ENCODE measurements at places on chromosomes 5 and 9.

DNA sequence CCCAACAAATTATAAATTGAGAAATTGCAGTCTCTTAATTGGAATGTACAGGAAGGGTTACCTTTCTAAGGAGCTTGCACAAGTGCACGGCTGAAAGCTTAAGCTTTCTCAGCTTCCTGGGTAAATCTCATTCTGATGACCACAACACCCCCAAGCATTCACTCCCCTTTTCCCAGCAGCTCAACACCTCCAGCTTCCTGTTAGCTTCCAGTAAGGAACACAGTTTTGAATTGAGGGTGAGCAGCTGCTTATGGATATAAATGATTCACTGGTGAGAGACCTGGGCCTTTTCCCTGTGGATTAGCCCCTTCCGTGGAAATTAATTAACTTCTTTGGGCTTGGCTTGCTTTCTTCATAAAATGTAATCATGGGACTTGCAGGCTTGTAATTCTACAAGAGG is 101.2 kb downstream of the SLC28A3 start:
- DNase-seq: no peak

GRCh38 chr5:155089643-155090042 is 76.1 kb downstream of the KIF4B start:
- no peak for DNase-seq

- DNase-seq: no peak
These were observed 29.3 kb upstream of the OBP2B start for GRCh38 chr9:133238272-133238850.

- DNase-seq: no peak
These were observed 21.5 kb downstream of the CD74 start for GRCh38 chr5:150391064-150391834.

DNA sequence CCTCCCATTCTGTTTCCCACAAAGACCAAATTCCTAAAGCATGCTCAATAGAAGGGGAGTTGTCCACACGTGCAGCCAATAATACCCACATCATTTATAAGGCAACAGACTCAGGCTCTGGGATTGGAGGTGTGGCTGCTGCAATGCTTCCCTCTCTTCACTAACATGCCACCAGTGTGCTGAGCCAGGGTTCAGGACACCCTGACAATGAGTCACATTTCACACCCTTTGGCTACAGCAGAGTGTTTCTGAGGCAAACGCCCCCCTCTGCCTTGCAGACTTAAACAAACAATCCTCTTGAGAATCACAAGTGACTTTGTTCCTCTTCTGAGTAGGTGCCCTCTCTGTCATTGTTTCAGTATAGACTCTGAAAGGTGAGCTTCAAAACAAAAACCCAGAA is 189.3 kb upstream of the TLE4 start:
- no peak for DNase-seq

- DNase-seq: no peak
These were observed 15.9 kb downstream of the LRRC70 start for GRCh38 chr5:62594364-62594984.

DNA sequence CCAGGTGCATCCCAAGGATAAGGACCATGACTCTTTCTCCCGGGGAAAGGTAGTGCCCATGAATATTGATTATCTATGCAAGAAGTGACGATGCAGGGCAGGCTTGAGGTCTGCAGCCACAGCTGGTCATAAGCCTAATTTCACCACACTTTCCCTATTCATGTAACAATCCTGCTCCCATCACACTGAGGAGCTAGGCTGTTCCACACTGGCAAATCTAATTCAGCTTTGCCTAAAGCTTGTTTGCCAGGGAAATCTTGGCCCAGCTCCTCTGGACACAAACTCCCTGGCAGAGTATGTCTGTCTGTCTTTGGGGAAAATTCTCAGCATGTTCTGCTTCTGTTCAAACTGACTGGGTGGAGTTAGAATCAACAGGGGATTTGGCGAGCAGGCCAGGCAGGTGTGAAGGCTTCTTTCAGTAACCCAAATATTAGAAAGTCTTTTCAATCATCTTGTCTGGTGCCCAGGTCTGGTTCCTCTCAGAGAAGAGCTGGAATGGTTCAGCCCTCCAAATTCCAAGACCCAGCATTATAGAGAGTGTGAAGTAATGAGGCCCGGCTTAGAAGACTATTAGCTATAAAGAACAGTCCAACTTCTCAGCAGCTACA is 88.5 kb upstream of the SPDL1 start:
- no peak for DNase-seq

DNA sequence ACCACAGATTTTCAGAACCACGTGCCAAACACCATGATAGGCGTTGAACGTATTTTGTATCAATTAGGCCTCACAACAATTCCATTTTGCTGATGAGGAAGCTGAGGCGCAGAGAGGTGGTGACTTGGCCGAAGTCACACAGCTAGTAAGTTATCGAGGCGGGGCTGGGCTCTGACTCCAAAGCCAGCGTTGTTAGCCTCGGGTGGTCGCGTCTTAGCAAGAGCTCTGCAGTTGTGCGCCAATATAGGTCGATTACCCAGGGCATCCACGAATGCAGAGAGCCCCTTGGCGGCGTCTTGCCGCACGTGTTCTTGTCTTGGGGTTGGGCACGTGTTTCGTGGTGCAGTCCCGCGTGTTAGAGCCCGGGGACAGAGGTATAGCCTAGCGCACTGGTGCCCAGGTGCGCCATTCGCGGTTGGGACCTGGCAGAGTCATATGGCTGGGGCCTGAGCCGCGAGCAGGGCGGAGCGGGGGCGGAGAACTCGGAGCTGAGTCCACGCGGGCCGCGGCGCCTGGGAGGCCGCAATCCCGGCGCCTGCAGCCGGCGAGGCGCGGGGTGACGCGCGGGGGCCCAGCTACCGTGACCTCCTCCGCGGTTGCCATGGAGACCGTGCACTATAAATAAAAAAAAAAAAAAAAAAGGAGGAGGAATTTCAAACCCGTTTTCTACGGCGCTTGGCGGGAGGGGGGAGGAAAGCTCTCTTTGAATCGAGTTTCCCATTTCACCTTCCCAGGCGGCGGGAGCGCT is 62.3 kb downstream of the CXXC5 start:
- no peak for DNase-seq

DNA sequence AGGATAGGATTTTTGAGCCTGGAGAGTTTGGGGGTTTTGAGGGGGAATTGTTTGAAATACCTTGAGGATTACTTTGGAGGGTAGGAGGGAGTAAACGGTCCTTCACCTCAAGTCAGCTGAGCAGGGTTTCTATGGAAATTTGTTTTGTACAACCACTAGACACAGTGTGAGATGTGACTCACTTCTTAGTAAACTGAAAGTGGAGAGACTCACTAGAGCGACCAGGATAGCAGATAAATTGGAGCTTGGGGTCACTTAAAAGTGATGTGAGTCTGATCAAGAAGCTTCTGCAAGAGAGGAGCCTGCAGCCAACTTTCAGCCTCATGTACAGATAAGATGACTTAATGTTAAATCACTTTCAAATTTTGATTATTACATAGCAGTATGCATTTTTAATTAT is 1945.9 kb upstream of the NUDT12 start:
- DNase-seq: no peak

GRCh38 chr9:36802201-36802920 is 229.7 kb downstream of the MELK start:
- no peak for DNase-seq

- no peak for DNase-seq
These were observed 252.7 kb upstream of the GRIA1 start for GRCh38 chr5:153237671-153238332.

DNA sequence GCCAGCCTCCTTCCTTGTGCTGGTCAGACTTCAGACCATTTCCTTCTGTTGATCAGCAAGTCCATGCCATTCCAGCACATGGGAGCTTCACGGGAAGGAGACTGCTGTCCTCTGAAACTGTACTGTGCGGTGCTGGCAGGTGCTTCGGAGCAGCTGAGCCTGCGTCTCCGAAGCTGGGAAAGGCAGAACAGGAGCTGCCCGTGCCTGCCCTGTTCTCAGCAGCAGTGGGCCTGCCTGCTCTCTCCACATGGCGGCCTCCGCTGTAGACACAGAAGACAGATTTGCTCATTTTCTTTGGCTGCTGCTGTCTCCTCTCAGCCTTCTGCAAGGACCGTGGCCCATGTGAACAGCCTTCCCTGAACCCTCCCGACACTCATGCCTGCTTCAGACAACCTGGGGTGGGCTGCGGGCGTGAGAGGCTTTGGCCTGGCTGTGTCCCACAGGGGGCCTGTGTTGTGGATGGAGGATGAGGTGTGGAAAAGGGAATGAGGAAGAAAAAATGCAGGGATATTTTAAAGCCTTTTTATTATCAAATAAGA is 43.1 kb downstream of the HABP4 start:
- no peak for DNase-seq

DNA sequence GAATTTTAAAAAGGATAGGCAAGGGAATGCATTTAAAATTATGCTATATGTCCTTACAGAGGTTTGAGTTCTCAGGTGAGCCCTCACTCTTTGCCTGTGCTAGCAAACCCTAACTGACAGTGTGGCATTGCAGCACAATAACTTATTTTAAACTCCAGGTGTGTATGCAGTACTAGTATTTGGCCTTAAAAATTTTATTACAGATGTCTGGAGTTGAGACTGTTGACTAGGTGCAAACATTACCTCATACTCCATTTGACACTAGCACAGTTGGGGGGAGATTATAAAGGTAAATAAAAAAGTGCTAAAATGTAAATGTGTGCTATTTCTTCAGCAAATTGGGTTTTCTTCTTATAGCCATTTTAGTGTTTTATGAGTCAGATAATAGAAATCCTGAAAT is 407.7 kb downstream of the SH3GL2 start:
- no peak for DNase-seq

DNA sequence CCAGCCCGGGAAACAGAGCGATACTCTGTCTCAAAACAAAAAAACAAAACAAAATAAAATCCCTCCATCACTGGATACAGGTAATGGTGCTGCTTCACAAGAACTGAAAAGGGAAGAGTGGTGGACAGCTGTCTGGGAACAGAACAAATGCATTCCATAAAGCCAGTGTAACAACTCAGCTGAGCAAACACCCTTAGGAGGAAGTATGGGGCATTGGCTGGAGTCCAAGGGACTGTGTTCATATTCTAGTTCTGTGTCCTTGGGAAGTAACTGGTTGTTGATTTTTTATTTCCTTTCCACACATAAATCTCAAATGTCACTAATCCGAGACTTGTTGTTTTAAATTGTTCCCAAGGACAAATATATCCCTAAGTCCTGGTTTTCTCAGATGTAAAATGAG is 38.3 kb downstream of the HTR1A start:
- DNase-seq: no peak

DNA sequence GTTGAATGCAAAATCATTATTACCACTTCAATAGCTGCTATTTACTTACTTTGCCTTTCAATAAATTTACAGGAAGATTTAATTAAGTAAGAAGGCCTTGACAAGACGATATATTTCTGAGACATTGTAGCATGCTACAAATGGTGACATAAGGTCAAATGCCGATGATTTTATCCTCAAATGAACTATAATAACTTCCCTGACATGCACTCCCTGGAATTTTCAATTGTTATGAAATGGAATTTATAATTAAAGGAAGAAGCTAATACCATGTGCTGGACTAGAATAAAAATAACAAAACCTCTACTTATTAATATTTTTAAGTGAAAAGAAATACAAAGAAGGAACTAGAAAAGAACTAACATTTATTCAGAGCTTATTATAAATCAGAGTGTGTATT is 30.2 kb upstream of the ITGA1 start:
- DNase-seq: no peak

- no peak for DNase-seq
These were observed 512.9 kb upstream of the KLF4 start for GRCh38 chr9:108002371-108002956.

DNA sequence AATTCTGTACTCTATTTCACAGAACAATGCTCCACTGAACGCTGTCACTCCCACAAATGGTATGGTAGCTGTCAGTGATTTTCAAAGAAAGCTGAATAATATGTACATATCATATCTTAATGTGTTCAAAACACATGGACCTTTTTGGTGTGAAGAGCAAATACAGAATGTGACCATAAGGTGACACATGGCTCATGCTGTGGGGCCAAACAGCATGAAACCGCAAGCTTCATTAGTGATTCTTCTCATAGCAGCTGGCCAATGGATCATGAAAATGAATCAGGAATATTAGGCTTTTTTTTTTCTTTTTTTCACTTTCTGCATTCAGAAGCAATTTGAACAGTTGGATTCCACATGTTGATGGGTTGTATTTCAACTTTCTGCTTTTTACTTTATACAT is 54.9 kb upstream of the CDH9 start:
- no peak for DNase-seq

DNA sequence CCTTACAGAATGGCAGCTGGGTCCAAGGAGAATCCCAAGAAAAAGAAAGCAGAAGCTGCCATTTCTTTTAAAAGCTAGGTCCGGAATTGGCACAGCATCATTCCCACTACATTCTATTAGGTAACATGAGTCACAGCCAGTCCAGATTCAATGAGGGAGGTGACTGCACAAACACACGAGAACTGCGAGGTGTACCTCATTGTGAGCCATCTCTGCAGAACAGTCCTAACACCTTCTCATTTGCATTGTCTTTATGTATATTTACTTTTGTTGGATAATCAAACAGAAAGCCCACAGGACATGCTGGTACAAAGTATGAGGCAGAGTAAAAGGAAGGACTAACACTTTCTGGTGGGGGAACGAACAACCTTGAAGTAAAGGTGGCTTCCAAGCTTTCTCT is 14.6 kb upstream of the HABP4 start:
- DNase-seq: no peak

DNA sequence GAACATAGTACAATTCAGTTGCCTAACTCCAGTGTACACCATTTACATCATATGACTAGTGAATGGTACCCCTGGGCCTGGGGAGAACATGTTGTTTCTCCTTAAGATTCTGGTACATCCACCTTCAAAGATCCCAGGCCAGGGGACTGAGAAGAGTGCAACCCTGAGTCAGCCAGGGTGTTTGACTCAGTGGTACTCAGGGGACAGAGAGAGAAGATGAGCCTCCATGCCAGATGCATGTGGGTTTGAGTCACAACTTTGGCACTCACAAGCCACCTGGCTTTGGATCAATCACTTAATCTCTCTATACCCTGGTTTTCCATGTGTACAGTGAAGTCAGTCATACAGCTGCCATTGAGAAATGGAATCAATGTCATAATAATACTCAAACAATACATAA is 53.7 kb downstream of the MAP1B start:
- no peak for DNase-seq

DNA sequence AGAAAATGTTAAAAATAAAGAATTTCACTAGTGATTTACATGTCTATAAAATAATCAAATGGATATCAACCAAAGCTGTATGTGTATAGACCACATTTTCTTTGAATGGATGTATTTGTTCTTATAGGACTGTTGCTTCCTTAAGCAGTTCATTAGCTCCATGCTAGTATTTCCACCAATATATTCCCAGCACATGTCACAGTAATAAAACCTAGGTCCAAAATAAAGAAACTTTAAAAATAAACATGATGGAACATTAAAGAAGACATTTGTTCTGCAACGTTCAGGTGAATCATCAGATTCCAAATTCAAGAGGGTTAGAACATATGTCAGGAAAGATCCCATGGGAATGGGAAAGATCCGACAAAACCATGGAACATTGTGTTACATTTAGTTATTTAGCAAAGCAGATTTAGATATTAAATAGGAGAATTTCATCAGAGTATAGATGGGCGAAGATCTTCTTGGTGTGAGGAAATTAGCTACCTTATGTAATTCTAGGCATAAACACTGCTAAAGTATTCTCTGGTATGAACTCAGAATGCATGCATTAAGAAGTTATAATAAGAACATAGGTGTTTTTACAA is 490.7 kb downstream of the CDH18 start:
- no peak for DNase-seq

GRCh38 chr5:106435185-106435584 is 1235.6 kb downstream of the EFNA5 start:
- DNase-seq: no peak
